ENCODE measurements at places on chromosomes 2 and 18.

- DNase-seq = no peak
These were observed 153.6 kb upstream of the CCDC195 start for GRCh38 chr2:224869601-224870233.

DNA sequence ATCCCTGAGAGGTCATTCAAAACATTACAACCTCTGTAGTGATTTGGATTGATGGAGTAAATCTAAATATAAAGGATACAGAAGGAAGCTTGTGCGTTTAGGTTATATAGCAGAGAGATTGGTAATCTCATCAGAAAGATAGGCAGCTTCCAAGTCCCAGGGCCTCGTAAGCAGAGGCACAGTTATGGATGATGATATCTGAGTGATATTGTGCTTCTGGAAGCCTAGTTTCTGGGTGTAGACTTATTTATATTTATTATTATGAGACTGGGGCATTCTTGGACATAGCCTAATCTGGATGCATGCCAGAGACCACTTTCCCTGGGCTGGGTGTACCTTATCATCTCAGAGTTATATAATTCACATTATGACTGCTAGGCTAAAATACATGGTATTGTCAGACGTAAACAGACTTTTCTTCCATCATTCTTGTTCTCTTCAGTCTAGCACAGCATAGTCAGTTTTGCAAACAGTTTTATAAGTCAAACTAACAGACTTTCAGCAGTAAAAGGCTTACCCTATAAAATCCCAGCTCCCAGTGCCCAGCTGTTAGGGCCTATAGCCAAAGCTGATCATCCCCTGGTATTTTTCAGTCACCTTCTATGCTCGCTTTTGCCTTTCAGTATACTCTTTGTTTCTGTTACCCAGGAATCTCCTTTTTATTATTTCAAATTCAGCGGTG is 47.9 kb downstream of the RAB3GAP1 start:
- no peak for DNase-seq

DNA sequence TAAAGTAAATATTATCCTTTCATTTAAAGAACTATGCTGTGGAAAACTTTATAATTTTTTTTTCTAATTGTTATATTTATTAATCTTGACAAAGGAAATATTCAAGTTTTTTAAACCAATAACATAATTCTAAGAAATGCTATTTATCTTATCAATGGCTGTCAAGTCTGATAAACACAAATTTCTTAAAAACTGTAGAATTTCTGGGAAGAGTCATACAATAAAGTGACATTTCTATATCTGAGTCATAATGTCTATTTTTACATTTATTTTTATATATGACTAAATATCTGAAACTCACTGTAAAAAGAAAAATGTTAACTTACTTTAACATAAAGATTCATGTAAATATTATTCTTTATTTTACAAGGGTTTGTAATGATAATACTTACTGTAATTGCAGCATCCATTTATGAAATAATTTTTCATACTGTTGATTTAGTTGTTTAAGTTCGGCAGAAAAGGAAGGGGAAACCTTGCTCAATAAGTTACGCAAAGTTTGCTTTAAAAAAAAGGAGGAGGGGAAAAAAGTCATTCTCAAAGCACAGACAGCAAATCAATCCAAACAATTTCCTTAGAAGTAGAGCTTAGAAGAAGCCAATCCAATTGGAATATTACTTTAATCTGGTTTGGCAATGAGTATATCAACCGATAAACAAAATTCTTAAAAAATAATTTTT is 32.4 kb downstream of the ORC2 start:
- DNase-seq = no peak

DNA sequence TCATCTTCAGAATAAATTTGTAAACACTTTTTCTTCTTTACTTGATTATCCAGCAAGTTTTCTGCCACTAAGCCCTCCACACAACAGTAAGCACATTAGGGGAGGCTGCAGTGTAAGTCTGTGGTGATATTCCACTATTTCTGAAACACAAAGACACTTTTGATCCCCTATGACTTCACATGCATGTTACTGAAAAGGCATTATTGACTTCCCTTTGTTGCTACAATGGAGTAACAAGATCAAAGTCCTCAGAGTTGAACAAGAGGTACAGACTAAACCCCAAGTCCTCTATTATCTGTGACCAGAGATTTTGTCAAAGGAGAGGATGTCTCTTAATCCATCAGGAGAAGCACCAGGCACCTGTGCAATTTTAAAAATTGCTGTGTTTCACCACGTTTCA is 157.9 kb downstream of the CD226 start:
- DNase-seq = no peak

DNA sequence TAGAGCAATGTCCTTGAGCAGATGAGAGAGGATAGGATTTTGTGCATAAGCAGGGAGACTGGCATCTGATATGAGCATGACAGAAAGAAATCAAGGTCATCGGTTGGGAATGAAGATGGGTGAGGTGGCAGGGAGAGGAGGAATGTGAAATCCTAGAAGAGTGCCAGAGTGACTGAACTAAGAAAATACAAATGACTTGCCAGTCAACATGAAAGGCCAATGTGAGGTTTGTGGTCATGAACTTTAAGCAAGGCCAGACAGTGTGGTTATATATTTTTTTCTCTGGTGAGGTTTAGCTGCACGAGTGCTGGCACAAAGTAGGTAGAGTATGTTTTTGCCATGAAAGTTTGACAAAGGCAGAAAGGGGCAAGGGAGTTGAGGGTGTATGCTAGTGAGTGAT is 21.2 kb downstream of the QPCT start:
- DNase-seq = no peak

DNA sequence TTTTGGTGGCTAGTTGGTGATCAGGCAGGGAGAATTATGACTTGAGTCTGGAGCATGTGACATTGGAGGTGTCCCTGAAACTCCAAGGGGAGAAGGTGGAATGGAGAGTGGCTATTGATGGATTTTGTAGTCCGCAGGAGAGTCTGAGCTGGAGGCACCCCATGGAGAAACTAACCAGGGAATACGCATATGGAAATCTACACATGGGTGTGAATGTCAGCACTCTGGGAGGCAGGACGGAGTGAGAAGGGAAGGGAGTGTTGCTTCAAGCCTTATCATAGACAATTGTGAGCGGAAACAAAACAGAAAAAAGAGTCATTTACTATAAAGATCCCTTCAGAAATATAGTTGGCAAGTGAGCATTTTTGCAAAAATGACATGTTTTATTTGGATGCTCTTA is 667 bp upstream of the SCYGR4 start:
- no peak for DNase-seq

- DNase-seq = no peak
These were observed 171.0 kb upstream of the HS6ST1 start for GRCh38 chr2:128489526-128490273.

- DNase-seq = no peak
These were observed 235.6 kb downstream of the NUP35 start for GRCh38 chr2:183359867-183360266.

GRCh38 chr2:97734061-97735051 is 21.0 kb downstream of the ZAP70 start:
- no peak for DNase-seq

- no peak for DNase-seq
These were observed 233.3 kb downstream of the ATAD2B start for GRCh38 chr2:23693606-23693951.

All from H1 (cell line).